Right ventricle myocardium inferior (tissue), 1 donor: ENCODE measurements at places on chromosomes 3 and 15. TPM values are rescaled to one million over a fixed set of nuclear protein-coding genes. Genes with fewer than 3 reads are reported as not detected.

C2CD4A gene
- total RNA-seq = not detected

ATP8B4 gene
- total RNA-seq = 6.1 TPM

MESP2 gene
- 0.51 TPM for total RNA-seq

RTP3 gene
- total RNA-seq = not detected

CKMT1A gene
- 0.43 TPM for total RNA-seq

PP2D1 gene
- total RNA-seq = not detected

GOLGA6L10 gene
- total RNA-seq = 0.14 TPM

TRIM42 gene
- total RNA-seq = not detected

CSPG5 gene
- 0.35 TPM for total RNA-seq

ITGB5 gene
- 109 TPM for total RNA-seq

SLCO2A1 gene
- 7.8 TPM for total RNA-seq

LTK gene
- total RNA-seq = 1.5 TPM

POLQ gene
- total RNA-seq = 0.57 TPM

UROC1 gene
- total RNA-seq = not detected

DUOXA1 gene
- total RNA-seq = 0.68 TPM

XCR1 gene
- not detected for total RNA-seq

TRH gene
- total RNA-seq = not detected

TM4SF18 gene
- 15.8 TPM for total RNA-seq

PPP2R3A gene
- total RNA-seq = 107 TPM

FANCD2OS gene
- total RNA-seq = not detected

CD276 gene
- 35.6 TPM for total RNA-seq

GOLGA6L9 gene
- total RNA-seq = 1.2 TPM

PPP1R2 gene
- total RNA-seq = 30.9 TPM

DNASE1L3 gene
- 2.1 TPM for total RNA-seq

ITIH1 gene
- total RNA-seq = not detected

KLHL40 gene
- not detected for total RNA-seq

SAMMSON gene
- not detected for total RNA-seq

SAXO2 gene
- 2.2 TPM for total RNA-seq

GPR27 gene
- 3.7 TPM for total RNA-seq

BMF gene
- total RNA-seq = 3.2 TPM

GOLGA8S gene
- 0.30 TPM for total RNA-seq

WDR93 gene
- total RNA-seq = not detected

GRAMD1C gene
- total RNA-seq = 2.4 TPM

KATNBL1 gene
- 19.3 TPM for total RNA-seq

VILL gene
- 4.4 TPM for total RNA-seq

PIF1 gene
- total RNA-seq = 0.73 TPM

STRIT1 gene
- 0.84 TPM for total RNA-seq

CHST14 gene
- total RNA-seq = 7.6 TPM

FAM81A gene
- 11.0 TPM for total RNA-seq

MUC20 gene
- 4.6 TPM for total RNA-seq

ABI3BP gene
- total RNA-seq = 40.7 TPM

C3orf52 gene
- total RNA-seq = 1.8 TPM

ARGFX gene
- total RNA-seq = not detected
